Occipital lobe (tissue), 3 donors: ENCODE measurements at places on chromosomes 12 and 14. TPM values are rescaled to one million over a fixed set of nuclear protein-coding genes. Genes with fewer than 3 reads are reported as not detected.

EIF2S1 gene
- total RNA-seq: 92.8 TPM

SSTR1 gene
- 14.8 TPM for total RNA-seq

LYZ gene
- total RNA-seq: 4.5 TPM

MYF5 gene
- total RNA-seq: not detected

CACNA1C gene
- total RNA-seq: 21.4 TPM

STON2 gene
- total RNA-seq: 38.8 TPM

OAS3 gene
- 1.6 TPM for total RNA-seq

CLEC14A gene
- total RNA-seq: 4.5 TPM

AMHR2 gene
- not detected for total RNA-seq

PLEK2 gene
- total RNA-seq: 0.47 TPM

MSI1 gene
- 7.5 TPM for total RNA-seq

ANHX gene
- total RNA-seq: not detected

STAT2 gene
- total RNA-seq: 84.4 TPM

HPD gene
- total RNA-seq: not detected

SERPINA6 gene
- not detected for total RNA-seq

KRT74 gene
- total RNA-seq: not detected

INHBC gene
- total RNA-seq: not detected

DHRS4L2 gene
- total RNA-seq: 1.9 TPM

DEPDC4 gene
- 1.2 TPM for total RNA-seq

MGAT4C gene
- total RNA-seq: 56.9 TPM

KSR2 gene
- total RNA-seq: 0.78 TPM

KRT83 gene
- total RNA-seq: not detected

HOXC13 gene
- not detected for total RNA-seq

TAS2R13 gene
- total RNA-seq: 8.3 TPM

RTN1 gene
- 870 TPM for total RNA-seq

NXPH4 gene
- 0.78 TPM for total RNA-seq

CLEC2B gene
- total RNA-seq: 2.7 TPM

TAS2R31 gene
- total RNA-seq: 25.0 TPM

PLA2G1B gene
- not detected for total RNA-seq

DAO gene
- not detected for total RNA-seq

PIANP gene
- 1.2 TPM for total RNA-seq

GPR137C gene
- 27.8 TPM for total RNA-seq

ADAMTS20 gene
- 0.47 TPM for total RNA-seq
